ENCODE measurements at places on chromosomes 4 and X. TPM values are rescaled to one million over a fixed set of nuclear protein-coding genes. Genes with fewer than 3 reads are reported as not detected.

STARD8 gene
- polyA plus RNA-seq = 12.7 TPM

IL2 gene
- polyA plus RNA-seq = not detected

PSAPL1 gene
- not detected for polyA plus RNA-seq

TMSB15A gene
- polyA plus RNA-seq = 1.8 TPM

FRMPD4 gene
- polyA plus RNA-seq = not detected

EXOC1L gene
- polyA plus RNA-seq = not detected

GRCh38 chr4:123870216-123870876 lies 473.8 kb downstream of the SPRY1 start:
- H3K36me3 ChIP-seq = no peaks in the 10 kb centered on the region
- H3K4me1 ChIP-seq = no peaks in the 10 kb centered on the region
- H3K4me3 ChIP-seq = no peak overlapping the region
- DNase-seq = peak; percentile 66
- no peak overlapping the region for H3K27ac ChIP-seq

DNA sequence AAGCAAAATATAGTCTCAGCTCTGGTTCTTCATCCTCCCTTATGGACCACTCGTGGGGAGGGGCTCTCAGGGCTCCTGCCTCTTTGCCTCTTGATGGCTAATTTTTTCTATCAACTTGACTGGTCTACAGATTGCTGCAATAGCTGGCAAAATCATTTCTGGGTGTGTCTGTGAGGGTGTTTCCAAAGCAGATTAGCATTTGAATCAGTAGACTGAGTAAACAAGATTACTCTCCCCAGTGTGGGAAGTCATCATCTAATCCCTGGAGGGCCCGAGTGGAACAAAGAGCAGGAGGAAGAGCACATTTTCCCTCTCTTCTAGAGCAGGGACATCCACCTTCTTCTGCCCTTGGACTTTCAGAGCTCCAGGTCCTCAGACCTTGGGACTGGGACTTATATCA lies 153.5 kb downstream of the STK32B start:
- H3K27ac ChIP-seq = no peak overlapping the region
- H3K4me3 ChIP-seq = no peak overlapping the region
- H3K27me3 ChIP-seq = no peaks in the 10 kb centered on the region
- H3K4me1 ChIP-seq = no peaks in the 10 kb centered on the region
- no peak for DNase-seq
- no peaks in the 10 kb centered on the region for H3K36me3 ChIP-seq

DNA sequence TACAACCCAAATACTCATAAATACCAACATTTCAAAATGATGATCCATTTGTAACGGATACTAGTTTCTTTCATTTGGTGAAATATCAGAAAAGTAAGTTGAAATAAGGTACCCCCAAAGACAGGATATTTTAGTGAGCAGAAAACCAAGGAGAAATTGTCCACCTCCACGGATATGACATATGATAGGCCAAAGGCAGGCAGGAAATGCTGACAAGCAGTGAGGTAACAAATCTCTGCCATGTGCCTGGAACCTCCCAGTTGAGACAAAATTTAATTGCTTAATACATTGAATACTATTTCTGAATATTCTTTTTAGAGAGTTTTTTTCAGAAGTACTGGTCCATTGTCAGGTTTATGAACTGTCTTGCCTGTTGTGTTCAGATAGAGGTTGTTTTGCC lies 118.8 kb downstream of the GATB start:
- H3K4me3 ChIP-seq = no peak overlapping the region
- no peaks in the 10 kb centered on the region for H3K4me1 ChIP-seq
- H3K27me3 ChIP-seq = no peaks in the 10 kb centered on the region
- DNase-seq = no peak
- no peak overlapping the region for H3K27ac ChIP-seq

GRCh38 chr4:184402239-184402638 lies 72.1 kb downstream of the IRF2 start:
- H3K27me3 ChIP-seq = no peaks in the 10 kb centered on the region
- H3K27ac ChIP-seq = no peak overlapping the region
- no peaks in the 10 kb centered on the region for H3K4me1 ChIP-seq
- DNase-seq = no peak
- H3K36me3 ChIP-seq = peaks cover 23% of the 10 kb centered on the region
- no peak overlapping the region for H3K4me3 ChIP-seq

DNA sequence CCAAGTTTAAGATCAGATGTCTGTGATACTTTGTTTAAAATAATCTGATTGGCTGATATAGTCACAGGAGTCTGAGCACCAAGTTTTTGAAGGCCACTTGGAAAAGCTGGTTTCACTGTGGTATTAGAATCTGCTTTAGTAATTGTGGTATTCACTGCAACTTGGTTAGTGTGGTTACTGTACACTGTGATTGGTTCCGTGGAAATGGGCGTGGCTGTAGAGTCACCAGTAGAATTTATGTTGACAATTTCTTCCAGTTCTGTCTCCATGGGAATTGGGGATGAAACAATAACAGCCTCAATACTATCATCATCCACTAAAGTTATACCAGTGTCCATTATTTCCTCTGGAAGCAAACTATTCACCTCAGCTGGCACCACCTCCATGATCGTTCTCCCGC lies 26.2 kb downstream of the LIN54 start:
- no peak overlapping the region for H3K27ac ChIP-seq
- H3K36me3 ChIP-seq = no peaks in the 10 kb centered on the region
- peaks cover 4% of the 10 kb centered on the region for H3K4me1 ChIP-seq
- DNase-seq = no peak
- H3K4me3 ChIP-seq = no peak overlapping the region
- H3K27me3 ChIP-seq = no peaks in the 10 kb centered on the region

DNA sequence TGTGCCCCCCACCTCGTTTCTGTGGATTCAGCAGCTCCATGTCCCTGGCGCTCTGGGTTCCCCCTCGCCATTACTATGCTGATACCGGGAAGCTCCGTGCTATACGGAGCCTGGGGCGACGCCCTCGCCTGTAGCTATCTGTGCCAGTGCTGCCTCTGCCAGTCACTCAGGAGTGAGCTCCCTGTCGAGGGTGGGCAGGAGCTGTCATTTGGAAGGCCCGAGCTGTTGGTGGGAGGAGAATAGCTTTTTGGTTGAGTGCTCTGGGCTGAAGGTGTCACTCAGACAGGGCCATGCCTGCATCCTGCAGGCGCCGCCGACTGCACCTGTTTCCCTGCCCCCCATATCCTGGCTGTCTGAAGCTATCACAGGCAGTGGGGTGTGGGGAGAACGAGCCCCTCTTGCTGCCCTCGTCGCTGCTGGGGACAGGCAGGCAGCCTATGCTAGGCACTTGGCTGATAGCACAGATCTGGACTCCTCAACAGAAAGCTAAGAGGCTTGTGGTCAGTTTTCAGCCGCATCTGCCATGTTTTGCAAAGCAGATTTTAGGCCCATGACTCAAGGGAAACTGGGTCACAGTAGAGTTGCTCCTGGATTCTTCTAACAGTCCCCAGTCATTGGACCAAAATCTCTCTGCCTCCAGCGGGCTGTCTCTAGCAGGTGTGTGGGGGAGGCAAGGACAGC lies 31.8 kb downstream of the CPLX1 start:
- no peak overlapping the region for H3K4me3 ChIP-seq
- H3K36me3 ChIP-seq = no peaks in the 10 kb centered on the region
- no peak overlapping the region for H3K27ac ChIP-seq
- no peaks in the 10 kb centered on the region for H3K4me1 ChIP-seq
- H3K27me3 ChIP-seq = peaks cover 3% of the 10 kb centered on the region

- H3K36me3 ChIP-seq = no peaks in the 10 kb centered on the region
- peak overlapping the region; percentile 83 for H3K27ac ChIP-seq
- H3K4me3 ChIP-seq = no peak overlapping the region
- DNase-seq = peak; percentile 91
Observed at GRCh38 chr4:7805533-7806337, 133.9 kb downstream of the AFAP1 start.

DNA sequence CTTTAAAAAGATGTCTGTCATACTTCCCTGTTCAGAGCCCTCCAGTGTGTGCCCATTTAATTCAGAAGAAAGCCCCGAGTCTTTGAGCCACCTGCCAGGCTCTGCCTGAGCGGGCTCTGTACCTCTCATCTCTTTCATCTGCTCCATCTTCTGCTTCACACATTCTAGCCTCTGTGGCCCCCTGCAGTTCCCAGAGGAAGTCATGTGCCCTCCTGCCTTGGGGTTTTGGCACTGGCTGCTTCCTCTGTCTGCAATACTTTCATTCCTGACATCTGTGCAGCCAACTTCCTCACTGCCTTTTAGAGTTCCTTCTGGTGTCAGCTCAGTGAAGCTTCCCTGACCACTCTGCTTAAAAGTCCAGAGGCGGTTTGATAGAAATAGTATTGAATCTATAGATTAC lies 6.2 kb upstream of the STK32B start:
- H3K36me3 ChIP-seq = no peaks in the 10 kb centered on the region
- H3K4me3 ChIP-seq = no peak overlapping the region
- no peak overlapping the region for H3K27ac ChIP-seq
- no peaks in the 10 kb centered on the region for H3K4me1 ChIP-seq
- no peak for DNase-seq
- no peaks in the 10 kb centered on the region for H3K27me3 ChIP-seq

- no peak for DNase-seq
- no peaks in the 10 kb centered on the region for H3K27me3 ChIP-seq
Observed at GRCh38 chrX:47420265-47420664, 49.9 kb downstream of the ZNF157 start.

DNA sequence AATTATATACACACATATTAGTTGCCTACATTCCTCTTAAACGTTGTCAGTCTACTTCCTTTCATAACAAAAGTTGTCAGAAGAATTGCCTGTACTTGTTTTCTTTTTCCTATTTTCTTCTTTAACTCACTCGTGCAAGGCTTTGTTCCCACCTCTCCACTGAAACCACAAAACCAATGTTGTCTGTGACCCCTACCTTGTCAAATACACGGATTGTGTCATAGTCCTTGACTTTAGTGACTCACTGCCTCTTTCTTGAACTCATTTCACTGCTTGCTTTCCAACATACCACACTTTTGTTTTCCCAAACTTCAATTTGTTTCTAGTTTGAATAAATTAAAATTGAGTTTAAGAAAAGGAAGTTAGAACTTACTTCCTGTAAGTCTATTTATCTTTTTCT lies 283.9 kb upstream of the AGA start:
- no peak overlapping the region for H3K27ac ChIP-seq
- no peaks in the 10 kb centered on the region for H3K27me3 ChIP-seq
- H3K4me1 ChIP-seq = no peaks in the 10 kb centered on the region
- no peak for DNase-seq

- no peaks in the 10 kb centered on the region for H3K4me1 ChIP-seq
- DNase-seq = no peak
- no peaks in the 10 kb centered on the region for H3K27me3 ChIP-seq
- H3K4me3 ChIP-seq = no peak overlapping the region
Observed at GRCh38 chr4:52143815-52144214, 92.7 kb downstream of the SPATA18 start.

DNA sequence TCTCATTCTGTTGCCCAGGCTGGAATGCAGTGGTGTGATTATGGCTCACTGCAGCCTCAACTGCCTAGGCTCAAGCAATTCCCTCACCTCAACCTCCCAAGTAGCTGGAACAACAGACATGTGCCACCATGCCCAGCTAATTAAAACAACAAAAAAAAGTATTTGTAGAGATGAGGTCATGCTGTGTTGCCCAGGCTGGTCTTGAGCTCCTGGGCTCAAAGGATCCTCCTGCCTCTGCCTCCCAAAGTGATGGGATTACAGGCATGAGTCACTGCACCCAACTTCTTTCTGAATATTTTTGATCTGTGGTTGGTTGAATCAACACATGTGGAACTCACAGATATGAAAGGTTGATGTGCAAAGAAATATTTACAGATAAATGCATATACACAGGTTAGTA lies 18.5 kb upstream of the SEPTIN11 start:
- no peak overlapping the region for H3K27ac ChIP-seq
- H3K4me1 ChIP-seq = no peaks in the 10 kb centered on the region
- no peaks in the 10 kb centered on the region for H3K36me3 ChIP-seq
- H3K4me3 ChIP-seq = no peak overlapping the region
- no peak for DNase-seq

DNA sequence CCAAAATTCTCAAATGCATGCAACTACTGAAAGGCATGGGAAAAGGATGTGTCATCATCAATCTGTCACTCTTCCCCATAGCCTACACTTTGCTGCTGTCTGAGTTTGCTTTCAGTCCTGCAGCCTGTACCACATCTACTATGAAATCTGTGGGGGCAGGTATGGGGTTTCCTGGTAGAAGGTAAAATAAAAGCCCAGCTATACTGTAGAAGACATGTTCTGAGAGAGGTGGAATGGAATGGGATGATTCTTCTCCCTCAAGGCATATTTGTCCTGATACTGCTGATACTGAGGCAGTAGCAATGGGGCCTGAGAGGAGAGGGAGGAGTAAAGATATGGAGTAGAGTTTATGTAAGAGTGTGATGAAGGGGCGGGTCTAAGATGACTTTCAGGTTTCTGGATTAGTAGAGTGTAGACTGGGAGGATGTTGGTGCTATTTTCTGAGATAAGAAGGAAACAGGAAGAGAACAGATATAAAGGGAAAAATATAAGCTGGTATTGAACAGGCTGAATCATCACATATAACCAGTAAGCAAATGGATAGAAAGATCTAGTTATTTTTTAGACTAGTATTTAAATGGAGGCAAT lies 38.7 kb upstream of the GYPA start:
- no peaks in the 10 kb centered on the region for H3K36me3 ChIP-seq
- no peak for DNase-seq
- no peaks in the 10 kb centered on the region for H3K27me3 ChIP-seq
- H3K4me1 ChIP-seq = no peaks in the 10 kb centered on the region
- no peak overlapping the region for H3K4me3 ChIP-seq

DNA sequence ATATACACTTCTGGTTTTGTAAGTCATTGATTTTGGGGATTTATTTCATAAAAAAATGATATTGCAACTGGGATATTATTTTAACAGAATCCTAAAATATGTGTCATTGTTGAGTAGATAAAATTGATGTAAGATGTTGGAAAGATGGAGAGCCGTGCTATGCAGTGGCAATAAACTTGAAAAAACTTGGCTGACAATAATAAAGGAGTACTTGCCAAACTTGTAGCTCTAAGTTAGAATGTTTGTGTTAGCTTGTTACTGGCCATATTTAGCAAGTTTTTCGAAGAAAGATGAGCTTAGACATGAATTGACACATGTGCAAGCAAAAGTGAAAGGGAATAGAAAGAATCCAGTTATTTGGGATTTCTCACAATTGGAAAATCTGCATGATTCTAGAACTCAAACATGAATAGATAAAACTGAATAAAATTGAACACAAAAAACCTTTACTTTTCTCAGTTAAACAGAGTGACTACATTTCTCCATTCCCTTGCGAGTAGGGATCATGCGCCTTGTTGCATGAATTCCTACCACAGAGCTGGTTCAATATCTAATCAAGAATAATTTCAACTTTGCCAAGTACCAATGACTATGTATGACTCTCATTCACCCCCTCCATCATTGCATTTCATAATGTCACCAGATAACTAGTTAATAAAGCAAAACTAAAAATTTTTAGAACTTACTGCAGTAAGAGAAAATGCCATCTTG lies 327.8 kb downstream of the CAMK2D start:
- no peaks in the 10 kb centered on the region for H3K27me3 ChIP-seq
- no peak overlapping the region for H3K4me3 ChIP-seq
- no peaks in the 10 kb centered on the region for H3K4me1 ChIP-seq

DNA sequence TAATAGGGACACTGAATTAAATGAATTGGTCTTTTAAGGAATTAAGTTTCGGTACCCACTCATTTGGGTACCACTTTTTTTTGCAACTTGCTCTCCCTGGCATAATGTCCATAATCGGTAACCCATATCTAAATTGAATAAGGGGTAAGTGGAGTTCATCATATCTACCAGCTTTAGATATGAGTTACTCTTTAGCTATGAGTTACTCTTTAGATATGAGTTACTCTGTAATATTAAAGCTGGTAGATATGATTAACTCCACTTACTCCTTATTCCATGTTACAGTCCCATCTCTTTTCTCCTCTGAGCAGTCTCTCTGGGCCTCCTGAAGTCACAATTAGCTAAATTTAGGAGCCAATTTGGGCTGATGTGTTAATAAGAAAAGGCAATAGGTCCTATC lies 85.7 kb downstream of the TEX13C start:
- no peak overlapping the region for H3K27ac ChIP-seq
- no peaks in the 10 kb centered on the region for H3K27me3 ChIP-seq
- DNase-seq = no peak
- H3K4me1 ChIP-seq = no peaks in the 10 kb centered on the region
- H3K36me3 ChIP-seq = no peaks in the 10 kb centered on the region
- H3K4me3 ChIP-seq = no peak overlapping the region
